ENCODE measurements at places on chromosomes 3 and 15.

DNA sequence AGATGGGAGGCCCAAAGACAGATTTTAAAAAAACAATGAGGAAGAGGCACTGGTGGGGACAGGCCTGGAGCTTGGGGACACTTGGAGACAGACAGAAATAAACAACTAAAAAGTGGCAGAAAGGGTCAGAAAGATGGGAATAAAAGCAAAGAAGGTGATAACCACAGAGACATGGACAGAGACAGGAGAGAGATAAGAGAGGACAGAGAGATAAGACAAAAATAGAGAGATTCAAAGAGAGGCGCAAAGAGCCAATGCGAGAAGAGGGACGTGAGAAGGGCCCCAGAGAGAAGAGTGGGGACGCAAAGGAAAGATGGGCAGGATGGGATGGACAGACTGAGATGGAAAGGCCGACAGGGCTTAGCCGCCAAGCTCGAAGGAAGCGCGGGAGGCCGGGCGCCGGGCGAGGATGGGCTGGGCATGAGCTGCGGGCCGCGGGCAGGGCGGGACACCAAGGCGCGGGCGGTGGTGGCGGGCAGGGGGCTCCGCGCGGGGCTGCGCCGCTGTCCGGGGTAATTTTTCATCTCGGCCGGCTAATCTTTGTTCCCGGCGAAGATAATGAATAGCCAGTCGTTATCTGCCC is 3.1 kb upstream of the GATA2 start:
- DNase-seq: no peak

- no peak for DNase-seq
These were observed 27.4 kb upstream of the PLSCR2 start for GRCh38 chr3:146496726-146497125.

DNA sequence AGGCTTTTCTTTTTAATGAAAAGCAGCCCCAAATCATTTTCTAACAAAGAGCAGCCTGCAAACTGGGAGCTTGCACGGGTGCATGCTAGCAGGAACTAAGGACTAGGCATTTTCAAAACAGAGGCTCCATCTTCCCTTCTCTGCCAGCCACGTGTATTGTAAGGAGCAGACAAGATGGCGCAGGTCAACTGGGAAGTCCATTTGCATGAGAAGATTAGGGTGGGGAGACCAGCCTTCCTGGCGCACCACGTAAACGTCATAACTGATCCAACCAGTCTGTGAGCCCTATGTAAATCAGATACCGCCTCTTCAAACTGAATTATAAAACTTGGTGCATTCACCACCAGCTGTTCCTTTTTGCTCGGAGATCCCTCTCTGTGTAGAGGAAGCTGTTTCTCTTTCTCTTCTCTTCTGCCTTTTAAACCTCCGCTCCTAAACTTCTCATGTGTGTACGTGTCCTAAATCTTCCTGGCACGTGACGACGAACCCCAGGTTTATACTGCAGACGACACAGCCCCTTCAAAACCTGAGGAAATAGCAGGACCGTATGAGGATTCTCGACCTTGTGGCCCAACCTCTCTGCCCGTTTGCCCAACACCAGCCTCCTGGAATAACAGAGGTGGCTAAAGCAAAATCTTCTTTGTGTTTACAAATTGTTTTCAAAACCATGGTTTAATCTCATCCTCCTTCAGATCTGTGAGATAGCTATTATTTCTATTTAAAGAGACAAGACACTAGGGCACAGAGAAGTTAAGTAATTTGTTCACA is 26.4 kb upstream of the SLC30A4 start:
- no peak for DNase-seq

- DNase-seq: no peak
These were observed 8.0 kb upstream of the GSK3B start for GRCh38 chr3:120102232-120102631.

GRCh38 chr15:40441565-40442531 is 1.1 kb downstream of the BAHD1 start:
- no peak for DNase-seq

GRCh38 chr3:34261001-34261385 is 462.6 kb downstream of the PDCD6IP start:
- no peak for DNase-seq

DNA sequence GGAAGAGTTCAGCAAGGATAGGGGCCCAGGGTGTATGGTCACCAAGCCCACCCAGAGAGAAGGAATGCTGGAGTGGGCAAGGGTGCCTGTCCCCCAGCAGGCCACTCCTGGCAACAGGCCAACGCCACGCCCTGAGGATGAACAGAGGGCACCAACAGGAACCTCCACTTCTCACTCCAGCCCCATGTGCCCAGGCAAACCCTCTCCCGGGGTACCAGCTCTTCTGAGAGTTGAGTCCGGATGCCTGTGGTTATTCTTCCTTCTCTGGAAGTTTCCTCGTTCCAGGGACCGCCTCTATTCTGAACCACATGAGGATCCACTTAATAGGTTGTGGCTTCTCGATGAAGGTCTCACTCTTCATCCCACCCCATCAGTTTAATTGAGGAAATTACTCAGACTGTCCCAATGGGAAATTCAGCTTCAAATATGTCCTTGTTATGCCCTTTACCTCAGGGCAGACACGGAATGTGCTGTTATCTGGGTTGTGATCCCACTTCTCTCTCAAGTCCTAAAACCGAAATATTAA is 114.3 kb downstream of the LIPC start:
- DNase-seq: no peak

GRCh38 chr3:114365909-114366308 is 72.1 kb downstream of the TIGIT start:
- no peak for DNase-seq

GRCh38 chr3:33001889-33002288 is 50.4 kb downstream of the CCR4 start:
- peak; percentile 55 for DNase-seq

GRCh38 chr15:100683434-100683833 is 81.0 kb downstream of the ASB7 start:
- no peak for DNase-seq

DNA sequence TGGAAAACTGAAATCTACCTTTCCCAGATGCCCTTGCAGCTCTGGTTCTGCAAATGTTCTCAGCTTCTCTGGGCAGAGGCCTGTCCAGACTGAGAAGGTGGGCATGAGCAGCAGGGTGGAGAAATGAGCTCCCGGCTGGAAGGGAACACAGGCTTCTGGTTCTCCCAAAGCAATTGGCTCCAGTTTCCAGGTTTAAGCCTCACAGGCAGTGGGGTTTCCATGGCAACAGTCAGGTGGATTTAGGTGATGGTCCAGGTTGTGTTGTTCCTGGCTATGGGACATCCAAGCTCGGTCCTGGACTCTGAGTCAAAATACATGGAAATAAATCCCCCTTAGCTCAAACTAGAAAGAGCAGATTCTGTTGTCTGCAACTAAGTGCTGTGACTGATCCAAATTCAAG is 94.6 kb upstream of the IQSEC1 start:
- no peak for DNase-seq

DNA sequence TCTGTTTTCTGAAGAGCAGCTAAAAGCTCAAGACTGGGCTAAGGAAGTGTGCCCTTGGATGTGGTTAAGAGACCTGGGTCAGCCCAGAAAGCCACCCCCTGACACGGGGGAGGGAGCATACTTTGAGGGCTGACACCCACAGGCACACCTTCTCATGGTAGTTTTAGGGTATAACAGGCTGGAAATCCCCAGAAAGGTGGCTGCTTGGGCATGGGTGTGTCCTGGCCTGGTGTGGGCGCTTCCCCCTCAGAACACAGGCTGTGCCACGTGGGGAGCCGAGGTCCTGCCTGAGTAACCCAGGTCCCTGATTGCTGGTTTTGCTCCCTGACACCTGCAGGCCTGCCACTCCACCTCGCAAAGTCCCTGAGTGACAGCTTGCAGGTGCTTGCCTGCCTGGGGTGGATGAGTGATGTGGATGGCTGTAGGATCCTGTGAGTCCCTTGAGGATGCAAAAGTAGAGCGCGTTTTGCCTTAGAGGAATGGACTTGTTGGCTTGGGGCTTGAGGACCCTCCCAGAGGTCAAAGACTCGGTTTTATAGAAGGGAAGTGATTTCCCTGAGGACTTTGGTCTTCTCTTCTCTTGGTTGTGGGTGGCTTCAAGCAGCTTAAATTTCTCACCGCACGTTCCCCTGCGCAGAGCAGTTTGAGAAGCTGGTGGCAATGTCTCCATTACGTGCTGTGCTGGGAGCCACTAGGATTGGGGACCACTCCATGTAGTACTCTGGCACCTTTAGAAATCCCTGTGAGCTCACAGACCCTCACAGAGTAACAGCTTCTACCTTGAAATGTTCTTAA is 94.4 kb downstream of the DNASE1L3 start:
- DNase-seq: peak; percentile 51

GRCh38 chr3:155334914-155335723 is 41.6 kb upstream of the STRIT1 start:
- DNase-seq: peak; percentile 40

DNA sequence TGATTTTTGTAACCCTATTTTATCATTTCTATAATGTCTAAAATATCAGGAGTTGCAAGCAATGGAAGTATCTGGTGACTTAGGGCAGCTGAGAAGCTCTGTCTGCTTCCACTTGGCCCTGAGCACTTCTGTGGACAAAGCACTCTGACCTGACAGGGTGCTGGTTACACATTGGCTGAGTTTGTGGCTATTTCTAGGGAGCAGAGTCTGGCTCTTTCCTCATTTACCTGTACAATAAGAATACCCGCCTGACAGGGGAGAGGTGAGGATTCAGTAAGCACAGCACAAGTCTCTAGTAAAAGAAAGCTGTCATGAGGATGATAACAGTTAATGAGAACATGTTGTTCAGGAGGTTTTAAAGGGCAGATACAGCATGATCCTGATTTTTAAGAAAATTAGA is 33.3 kb upstream of the SPESP1 start:
- no peak for DNase-seq

- no peak for DNase-seq
These were observed 460.4 kb downstream of the RBMS3 start for GRCh38 chr3:29741231-29741630.

DNA sequence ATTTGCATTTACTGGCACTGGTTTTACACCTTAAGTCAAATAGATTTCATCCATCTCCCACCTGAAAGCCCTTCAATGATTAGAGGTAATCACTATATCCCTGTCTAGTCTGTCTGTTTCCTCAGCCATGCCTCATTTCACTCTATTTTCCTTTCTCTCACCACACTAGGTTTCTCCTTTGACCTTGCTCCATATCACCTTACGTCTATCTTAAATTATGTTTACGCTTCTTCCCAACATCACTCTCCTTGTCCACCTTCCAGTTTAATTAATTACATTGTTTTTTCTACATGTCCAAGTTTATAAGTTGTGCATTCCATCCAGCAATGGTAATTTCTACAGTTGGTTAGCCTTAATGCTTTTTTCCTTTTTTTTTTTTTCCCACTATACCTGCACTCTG is 396.7 kb upstream of the PDZRN3 start:
- DNase-seq: no peak

- peak; percentile 28 for DNase-seq
These were observed 410.4 kb downstream of the SHQ1 start for GRCh38 chr3:72437661-72438406.

- DNase-seq: no peak
These were observed 109.4 kb downstream of the WNT7A start for GRCh38 chr3:13770170-13771169.

GRCh38 chr15:23567921-23568320 is 2.4 kb downstream of the MKRN3 start:
- no peak for DNase-seq

GRCh38 chr3:17473761-17474160 is 268.7 kb downstream of the TBC1D5 start:
- DNase-seq: no peak

- DNase-seq: no peak
These were observed 101.5 kb downstream of the SHQ1 start for GRCh38 chr3:72746430-72747411.

DNA sequence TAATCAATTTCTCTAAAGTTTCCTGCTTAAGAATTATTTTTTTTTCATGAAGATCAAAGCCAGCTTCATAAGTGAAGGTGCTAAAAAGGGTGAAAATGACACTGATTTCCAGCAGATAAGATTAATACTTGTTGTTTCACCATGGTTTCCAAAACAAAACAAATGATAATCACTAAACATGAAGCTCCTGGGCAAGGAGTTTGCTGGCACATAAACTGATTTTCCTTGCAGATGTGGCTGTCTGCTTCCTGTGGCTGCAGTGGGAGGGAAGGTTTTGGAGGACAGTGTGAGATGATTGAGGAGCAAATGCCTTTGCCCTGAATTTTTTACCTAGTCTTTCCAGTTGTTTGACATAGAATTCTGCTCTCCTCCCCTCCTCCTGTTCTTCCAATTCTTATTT is 228.8 kb downstream of the DIPK2A start:
- DNase-seq: no peak

GRCh38 chr3:183591881-183592521 is 36.5 kb upstream of the KLHL6 start:
- peak; percentile 56 for DNase-seq

DNA sequence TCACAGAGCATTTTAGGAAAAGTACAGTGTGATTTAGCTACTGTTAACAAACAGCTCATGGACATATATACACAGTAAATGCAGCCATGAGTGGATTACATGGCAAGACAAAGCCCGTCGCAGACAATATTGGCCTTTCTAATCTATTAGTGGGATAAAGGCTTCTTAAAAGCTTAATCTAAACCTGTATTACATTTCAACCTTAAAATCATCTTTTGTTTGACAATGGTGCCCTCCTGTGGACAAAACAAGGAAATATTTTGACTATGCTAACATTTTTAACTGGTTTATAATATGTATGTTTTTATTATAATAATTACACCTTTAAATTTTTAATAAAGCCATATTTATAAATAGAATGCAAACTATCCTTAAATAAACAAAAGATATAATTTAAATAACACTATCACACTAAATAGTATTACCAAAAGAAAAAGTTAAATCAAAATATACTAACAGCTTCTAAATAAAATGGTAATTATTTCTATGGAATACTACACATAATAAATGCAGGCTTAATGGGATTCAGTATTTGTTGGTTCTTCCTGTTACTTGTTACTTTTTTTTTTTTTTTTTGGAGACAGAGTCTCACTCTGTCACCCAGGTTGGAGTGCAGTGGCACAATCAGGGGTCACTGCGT is 38.6 kb downstream of the TAFA4 start:
- peak; percentile 29 for DNase-seq

- no peak for DNase-seq
These were observed 171.2 kb downstream of the KCNMB2 start for GRCh38 chr3:178707311-178708031.

- DNase-seq: peak; percentile 2
These were observed 241.6 kb upstream of the CNTN6 start for GRCh38 chr3:851098-851790.

GRCh38 chr15:56371495-56372147 is 6.4 kb downstream of the TEX9 start:
- DNase-seq: peak; percentile 29

DNA sequence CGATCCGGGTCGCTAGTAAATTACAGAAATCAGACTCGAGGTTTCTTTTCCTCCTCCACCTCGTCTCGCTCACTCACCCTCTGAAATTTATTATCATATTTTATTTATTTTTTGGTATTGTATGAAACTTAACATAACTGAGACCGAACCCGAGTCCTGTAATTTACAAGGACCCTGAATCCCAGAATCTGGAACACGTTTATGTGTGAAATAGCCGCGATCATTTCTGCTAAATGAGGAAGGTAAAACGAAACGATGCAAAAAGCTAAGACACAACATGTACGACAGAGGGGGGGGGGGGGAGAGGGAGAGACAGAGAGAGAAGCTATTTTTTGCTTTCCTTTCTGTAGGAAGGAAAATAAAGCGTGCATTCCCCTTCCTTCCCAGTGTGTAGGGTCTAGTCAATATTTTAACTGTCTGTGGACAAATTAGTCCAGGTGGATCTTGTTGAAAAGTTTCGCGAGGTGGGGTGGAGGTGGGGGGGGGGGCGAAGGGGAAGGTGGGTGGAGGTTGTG is 1.6 kb downstream of the BBX start:
- DNase-seq: peak; percentile 30

Data from activated CD4-positive, alpha-beta T cell treated with anti-CD3 and anti-CD28 coated beads, Interleukin-10, Interleukin-2, amounts not matched to agents 100 ng/mL and 50 ng/mL, durations not matched to agents 16 hours and 8 hours (primary cell).